ENCODE measurements at places on chromosomes 4 and X.

DNA sequence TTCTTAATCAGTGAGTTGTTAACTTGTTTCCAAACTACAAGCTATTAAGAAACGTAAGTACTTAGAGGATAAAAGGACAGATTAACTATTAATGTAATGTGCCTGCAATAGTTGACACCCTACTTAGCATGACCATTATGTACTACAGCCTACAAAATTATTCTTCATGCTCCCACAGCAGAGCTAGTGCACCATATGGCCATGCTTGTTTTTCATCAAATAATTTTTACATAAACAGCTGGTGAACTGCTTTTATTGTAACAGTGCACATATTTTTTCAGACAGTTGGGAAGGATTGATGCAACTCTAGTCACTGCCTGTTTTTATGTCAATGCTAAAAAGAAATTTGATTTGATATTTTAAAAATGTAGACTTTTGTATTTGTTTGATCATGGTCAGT, 10.2 kb upstream of the MAGEB10 start:
- DNase-seq = no peak

DNA sequence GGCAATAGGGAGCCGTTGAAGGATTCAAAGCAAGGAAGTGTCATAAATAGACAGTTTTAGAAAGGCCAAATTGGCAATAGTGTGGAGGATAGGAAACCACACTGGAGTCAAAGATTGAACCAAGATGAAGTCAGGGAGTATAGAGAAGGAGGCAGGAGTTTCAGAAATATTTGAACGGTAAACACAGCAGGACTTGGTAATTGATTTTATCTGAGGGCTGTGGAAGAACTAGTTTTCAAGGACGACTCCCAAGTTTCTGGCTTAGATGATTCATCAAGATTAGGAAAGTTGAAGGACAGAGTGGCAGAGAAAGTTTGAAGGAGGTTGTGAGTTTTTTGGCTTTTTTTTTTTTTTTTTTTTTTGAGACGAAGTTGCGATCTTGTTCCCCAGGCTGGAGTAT, 11.5 kb upstream of the TMEM31 start:
- no peak for DNase-seq

DNA sequence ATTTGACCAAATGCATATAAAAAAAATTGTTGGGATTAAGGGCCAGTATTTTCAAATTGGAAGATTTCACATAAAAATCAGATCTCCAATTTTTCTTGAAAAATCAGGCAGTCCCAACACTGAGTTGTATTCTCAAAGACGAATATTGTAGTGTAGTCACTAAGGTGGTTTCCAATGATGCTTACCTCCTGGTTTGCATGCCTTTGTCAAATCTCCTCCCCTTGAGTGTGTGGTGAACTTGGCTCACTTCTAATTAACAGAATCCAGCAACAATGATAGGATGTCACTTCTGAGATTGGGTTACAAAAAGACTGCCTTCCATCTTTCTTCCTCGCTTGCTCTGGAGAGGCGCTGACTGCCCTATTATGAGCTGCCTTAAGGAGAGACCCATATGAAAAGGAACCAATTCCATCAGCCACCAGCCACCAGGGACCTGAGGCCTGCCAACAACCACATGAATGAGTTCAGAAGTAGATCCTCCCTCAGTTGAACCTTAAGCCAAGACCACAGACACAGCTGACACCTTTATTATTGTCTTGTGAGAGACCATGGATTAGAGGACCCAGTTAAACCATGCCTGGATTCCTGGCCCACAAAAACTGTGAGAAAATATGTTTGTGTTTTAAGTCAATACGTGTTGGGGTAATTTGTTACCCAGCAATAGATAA, 31.2 kb upstream of the TSPAN5 start:
- no peak for DNase-seq

DNA sequence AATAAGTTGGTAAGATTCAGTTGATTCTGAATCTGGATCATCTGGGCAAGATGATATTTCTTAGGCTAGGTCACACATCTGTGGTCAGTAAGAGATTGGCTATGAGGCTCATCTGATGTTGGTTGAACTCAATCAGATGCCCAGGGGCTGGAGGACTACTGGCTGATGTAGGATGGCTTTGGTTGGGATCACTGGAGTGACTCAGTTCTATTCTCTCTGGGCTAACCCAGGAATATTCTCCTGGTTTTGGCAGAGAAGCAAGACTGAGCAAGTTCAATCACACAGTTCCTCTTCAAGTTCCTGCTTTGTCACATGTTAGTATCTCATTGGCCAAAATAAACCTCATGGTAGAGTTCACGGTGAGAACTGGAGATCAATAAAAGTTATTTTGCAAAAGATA, 902.3 kb upstream of the SLIT2 start:
- DNase-seq = no peak

DNA sequence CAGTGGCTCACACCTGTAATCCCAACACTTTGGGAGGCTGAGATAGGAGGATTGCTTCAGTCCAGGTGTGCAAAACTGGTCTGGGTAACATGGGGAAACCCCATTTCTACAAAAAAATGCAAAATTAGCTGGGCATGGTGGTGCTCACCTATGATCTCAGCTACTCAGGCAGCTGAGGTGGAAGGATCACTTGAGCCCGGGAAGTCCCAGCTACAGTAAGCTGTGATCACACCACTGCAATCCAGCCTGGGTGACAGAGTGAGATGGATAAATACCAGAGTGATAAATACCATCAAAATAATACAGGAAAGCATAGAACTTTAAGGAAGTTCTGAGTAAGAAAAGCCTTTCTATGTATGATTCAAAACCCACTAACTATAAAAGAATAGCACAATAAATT, 52.8 kb downstream of the LRBA start:
- DNase-seq = no peak

- DNase-seq = no peak
Observed at GRCh38 chr4:169184236-169184635, 86.5 kb downstream of the SH3RF1 start.

GRCh38 chr4:110793890-110794554, 171.1 kb upstream of the PITX2 start:
- DNase-seq = no peak

GRCh38 chrX:101062176-101062575, 10.3 kb upstream of the TRMT2B start:
- DNase-seq = no peak

GRCh38 chr4:150078579-150079080, 385 bp downstream of the DCLK2 start:
- no peak for DNase-seq

DNA sequence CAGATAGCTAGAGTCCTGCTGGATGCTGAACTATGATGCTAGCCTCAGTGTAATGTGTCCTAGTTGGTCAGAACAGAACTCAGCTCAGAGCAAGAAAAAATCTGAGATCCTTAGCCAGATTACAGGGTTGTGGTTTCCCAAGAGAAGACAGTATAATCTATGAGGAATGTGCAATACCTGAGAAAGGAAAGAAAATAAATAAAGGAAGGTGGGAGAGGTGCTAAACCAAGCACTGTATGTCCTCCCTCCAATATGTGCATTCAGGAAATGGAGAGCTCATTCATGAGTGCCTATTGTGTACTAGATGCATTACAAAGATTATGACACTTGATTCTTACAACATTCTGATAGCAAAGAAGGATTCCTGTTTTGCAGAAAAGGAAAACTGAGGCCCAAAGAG, 7.5 kb downstream of the USP26 start:
- no peak for DNase-seq

DNA sequence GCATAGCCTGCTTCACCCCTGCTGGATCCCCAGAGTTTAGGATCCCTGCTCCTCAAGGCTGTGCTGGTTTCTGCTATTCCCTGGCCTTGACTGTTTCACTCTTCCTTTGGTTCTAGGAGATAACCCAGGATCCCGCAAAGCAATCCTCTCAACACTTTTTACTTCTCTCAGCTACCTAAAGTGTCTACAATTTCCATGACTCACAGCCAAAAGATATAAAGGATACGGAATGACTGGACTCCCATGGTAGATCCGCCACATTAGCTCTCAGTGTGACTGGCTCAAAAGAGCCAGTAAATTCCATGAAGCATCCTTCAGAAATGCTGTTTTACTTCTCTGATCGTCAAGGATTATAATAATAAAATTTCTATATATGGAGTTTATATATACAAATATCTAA, 66.3 kb upstream of the TMEM164 start:
- no peak for DNase-seq

- DNase-seq = no peak
Observed at GRCh38 chr4:77014256-77014655, 61.5 kb downstream of the CCNI start.

All from hippocampal formation (tissue), 2 donors.